Stimulated activated CD4-positive, alpha-beta T cell treated with anti-CD3 and anti-CD28 coated beads, Interleukin-1b, Interleukin-23, amount 100 ng/mL, for 1 hour (primary cell): ENCODE measurements at places on chromosomes 1 and 21.

DNA sequence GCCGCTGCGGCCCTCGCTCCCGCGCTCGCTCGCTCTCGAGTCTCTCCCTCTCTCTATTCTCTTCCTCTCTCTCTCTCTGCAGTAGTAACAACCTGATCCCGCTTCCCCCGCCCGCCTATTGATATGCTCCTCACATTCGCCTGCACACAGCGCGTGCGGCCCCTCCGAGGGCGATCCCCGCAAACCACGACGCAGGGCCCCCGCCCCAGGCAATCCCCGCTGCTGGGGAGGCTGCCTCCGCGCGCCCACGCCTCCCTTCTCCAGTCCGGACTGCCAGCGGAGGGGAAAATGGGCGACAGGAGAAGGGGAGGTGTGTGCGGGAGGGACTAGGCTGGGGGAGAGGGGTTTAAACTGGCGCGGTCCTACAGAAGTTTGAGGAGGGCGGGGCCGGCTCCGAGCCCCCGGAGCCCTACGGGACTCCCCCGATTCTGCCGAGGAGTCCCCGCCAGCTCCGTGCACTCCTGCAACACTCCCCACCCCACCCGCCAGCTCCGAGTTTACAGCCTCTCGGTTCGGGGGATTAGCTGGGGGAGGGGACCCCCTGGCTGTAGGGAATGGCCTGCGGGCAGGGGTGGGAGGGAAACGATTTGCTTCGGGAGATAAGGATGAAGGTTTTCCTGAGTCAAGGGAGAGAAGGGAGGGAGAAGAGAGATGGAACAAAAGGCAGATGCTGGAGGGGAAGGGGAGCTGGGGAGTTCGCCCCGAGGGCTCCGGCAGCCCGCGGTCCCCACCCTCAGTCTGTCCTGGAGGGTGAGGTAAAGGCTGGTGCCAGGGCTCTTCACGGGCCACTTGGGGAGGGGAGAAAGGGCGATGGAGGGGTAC, 66.6 kb downstream of the SYT2 start:
- no peak for DNase-seq

- no peak for DNase-seq
Observed at GRCh38 chr21:32211306-32211705, 67.5 kb downstream of the MIS18A start.

DNA sequence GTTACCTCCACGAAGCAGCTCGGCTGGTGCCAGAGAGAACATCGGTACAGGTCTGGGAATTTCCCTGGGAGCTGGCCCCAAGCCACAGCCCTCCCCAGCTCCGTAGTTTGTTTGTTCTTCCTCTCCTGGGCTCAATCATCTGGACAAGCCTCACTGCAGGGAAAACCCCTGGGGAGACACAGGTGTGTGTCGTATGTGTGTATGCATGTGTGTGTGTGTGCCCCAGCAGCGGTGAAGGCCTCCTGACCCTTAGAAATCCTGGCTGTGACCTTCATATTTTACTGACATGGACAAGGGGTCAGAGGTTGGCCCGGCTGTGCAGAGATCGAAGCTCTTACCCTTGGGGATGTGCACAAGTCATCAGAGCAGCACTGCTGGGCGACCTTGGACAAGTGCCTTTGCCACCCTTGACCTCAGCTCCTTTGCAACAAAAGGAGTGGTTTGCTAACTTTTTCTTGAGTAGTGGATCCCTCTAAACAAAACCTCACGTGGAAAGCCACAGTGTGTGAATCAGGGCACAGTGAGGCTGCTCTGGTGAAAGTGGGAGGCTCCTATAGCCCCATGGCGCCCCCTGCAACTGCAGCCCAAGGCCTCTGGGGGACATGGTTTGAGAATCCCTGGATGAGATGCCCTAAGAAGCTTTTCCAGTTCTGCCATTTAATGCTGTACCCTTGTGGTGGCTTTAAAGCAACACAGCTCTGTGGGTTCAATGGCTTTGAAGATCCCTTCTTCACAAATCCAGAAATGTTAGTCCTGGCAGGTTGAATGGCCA, 12.3 kb upstream of the IL22RA1 start:
- DNase-seq = no peak

- no peak for DNase-seq
Observed at GRCh38 chr1:90393025-90393424, 324.1 kb downstream of the BARHL2 start.

DNA sequence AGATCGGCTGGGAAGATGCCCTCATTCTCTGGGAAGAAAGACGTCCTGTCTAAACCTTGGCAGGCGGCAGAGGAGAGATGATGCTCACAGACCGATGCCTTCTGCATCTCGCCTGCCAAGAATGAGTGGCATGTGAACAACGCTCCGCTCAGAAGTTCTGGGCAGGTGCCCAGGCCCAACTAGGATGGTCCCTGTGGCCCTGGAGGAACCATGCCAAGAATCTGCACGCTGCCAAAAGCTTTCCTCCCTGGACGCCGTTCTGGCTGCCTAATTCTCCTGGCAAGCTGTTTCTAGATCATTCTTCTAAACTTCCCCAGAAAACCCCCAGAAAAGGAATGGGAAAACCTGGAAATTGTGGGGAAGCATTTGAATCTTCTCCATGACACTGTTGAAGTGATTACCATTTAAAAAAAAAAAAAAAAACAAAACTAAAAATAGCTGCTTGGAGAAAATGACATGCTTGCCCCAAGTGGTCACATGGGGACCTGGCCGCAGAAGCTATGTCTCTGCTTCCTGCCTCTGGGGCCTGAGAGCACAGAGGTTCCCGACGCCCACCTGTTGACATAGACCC, 440.9 kb downstream of the PRDM2 start:
- DNase-seq = no peak

GRCh38 chr1:153133743-153134142, 16.9 kb downstream of the SPRR2G start:
- no peak for DNase-seq

GRCh38 chr1:237507005-237507404, 383.7 kb downstream of the ZP4 start:
- no peak for DNase-seq

- no peak for DNase-seq
Observed at GRCh38 chr1:12778061-12778460, 4.5 kb downstream of the PRAMEF12 start.

- no peak for DNase-seq
Observed at GRCh38 chr1:154448331-154448811, 43.2 kb downstream of the IL6R start.

DNA sequence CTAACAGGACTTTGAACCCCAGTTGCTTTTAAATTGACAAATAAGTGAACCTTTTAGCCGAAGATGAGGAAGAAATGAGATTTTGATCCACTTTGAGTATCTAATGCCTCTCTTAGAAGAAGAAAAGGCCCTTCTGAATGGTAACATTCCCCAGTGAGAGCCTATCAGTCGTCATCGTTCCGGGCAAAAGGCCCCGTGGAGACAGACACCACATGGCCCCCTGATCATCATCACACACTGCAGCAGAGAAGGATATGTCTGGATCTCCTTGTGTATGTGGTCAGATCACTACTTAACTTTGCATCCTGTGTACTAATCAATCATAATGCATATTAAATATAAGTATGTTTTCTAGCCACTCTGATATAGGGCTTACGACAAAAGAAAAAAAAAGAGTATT, 87.3 kb upstream of the SMYD2 start:
- no peak for DNase-seq

GRCh38 chr1:231927431-231927830, 300.8 kb downstream of the DISC1 start:
- no peak for DNase-seq

DNA sequence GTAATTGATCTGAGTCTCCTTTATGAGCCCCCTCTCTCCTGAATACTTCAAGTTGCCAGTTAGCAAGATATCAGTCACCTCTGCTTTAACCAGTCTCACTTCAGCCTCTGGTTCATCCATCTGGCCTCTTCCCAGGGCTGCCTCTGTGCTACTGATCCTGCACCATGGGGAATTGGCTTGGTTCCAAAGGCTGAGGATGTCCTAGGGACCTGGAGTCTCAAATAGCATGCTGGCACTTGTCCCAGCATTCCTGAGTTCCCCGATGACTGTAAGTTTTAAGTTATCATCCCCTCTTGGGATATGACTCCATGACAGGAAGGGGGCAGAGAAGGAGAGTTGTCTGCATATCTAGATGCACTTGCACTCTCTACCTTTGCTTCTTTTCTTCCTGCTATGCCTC, 252.0 kb downstream of the PTBP2 start:
- no peak for DNase-seq

GRCh38 chr1:227740401-227740960, 5.2 kb downstream of the SNAP47 start:
- no peak for DNase-seq

DNA sequence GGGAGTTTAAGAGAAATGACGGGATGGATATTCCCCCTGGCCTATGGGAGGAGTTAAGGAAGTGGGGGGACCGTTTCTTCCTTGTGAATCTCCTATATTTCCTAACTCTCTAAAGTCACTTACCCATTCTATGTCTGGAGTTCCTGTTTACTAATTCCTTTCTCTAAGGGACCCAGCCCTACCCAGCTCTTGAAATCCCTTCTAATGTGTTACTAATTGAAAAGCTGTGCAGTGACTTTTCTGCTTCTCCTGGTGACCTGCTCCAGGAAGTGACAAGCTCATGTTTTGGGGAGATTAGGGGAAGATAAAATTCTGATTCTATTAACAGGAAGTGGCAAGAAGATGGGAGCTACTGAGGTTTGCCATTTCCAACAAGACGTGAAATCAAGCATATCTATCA, 4.0 kb upstream of the SAMSN1 start:
- no peak for DNase-seq

DNA sequence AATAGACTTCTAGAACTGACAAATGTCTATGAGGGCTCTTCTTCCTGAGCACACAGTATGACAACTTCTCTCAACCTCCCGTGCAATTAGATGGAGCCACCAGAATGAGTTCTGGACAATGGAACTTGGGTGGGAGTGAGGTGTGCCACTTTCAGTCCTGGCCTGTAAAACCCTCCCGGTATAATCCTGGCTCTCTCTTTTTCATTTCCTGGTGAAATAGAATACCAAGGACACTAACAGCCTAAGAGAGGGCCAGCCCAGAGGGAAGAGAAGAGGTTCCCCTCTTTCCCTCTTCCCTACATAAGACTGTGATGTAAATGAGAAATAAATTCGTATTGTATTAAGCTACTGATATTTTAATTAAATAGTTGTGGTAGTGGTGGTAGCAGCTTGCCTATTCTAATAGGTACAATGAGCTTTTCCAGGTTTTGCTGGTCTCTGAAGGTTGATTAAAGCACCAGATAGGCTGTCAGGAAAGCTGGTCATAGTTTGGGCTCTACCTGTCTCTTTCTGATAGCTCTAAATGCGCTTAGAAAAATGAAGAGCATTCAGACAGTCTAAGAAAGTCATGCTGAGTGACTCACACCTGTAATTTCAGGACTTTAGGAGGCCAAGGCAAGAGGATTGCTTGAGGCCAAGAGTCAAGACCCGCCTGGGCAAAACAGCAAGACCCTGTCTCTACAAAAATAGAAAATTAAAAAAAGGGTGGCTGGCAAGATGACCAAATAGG, 108.6 kb upstream of the ZNF644 start:
- DNase-seq = no peak

DNA sequence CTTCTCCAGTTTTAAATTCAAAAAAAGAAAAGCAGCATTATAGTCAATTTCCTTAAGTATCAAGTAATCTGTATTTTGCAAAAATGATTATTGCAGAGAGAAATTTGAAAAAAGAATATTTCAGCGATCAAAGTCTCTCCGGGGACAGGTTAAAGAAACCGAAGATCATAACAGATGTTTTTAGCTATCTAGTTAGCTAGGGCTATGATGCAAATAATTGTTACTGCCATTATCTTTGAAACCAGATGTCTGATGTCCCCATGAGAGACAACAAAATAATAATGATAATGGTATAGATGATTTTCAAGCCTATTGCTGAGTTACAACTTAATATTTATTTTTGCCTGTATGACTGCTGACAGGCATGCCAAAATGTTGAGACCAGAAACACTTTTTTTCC, 1326.0 kb downstream of the PLA2G4A start:
- DNase-seq = no peak

DNA sequence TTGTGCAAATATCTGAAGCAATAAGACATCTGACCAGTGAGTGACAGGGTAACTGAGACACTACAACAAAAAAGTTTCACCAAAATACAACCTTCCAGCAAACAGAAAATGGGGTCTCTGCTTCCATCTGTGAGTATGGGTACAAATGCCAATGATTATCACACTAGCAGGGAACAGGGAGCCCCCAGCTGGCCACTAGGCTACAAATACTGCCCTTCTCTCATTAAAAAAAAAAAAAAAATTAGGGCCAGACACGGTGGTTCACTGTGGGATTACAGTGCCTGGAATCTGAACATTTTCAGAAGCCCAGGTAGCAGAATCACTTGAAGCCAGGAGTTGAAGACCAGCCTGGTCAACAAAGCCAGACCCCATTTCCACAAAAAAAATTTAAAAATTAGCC, 48.4 kb upstream of the EDARADD start:
- no peak for DNase-seq

DNA sequence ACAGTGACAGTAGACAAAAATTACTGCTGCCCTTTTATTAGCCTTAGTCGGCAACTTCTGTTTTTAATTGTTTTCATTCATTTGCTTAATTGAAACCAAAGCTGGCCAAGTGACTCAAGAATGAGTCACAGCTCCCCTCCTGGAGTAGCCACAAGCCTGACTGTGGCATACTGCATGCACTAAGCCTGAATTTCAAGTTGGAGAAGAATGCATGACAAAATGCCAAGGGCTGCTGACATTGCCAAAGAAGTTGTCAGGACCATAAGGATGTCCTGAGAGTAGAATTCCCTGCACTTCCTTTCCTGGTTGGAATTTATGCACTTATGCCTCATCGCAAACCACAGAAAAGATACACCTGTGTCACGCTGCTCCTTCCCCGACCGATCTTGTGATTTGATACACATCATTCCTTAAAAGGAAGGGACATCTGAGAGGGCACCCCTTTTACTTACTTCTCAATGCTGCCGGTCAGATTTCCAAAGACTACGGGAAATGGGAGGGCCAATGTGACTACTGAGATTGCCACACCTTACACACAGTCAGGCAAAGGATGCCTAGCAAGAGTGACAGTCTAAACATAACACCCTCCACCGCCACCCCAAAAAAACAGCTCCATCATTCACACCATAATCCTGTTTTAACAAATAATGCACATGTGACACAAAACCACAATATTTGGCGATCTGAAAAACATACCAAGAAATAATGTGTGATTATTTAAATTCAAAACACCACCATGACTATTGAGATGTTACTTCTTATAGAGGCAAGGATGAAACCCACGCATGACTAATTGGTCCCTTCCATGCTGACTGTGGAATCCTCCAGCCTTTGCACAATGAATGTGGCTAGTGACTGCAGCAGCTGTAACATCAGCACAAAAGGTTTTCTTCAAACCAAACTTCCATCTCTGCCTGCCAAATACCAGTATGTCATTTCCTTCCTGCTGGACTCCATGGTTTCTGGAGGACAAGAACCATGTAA, 28.2 kb downstream of the VAV3 start:
- DNase-seq = no peak
